ENCODE measurements at places on chromosomes 12 and 14. TPM values are rescaled to one million over a fixed set of nuclear protein-coding genes. Genes with fewer than 3 reads are reported as not detected.

Gene DDX51
- total RNA-seq = 38.2 TPM

GRCh38 chr14:45252366-45253069 lies 484 bp downstream of the MIS18BP1 start:
- DNase-seq = no peak
- H3K36me3 ChIP-seq = no peaks in the 10 kb centered on the region
- H3K27me3 ChIP-seq = no peaks in the 10 kb centered on the region
- H3K4me1 ChIP-seq = peaks cover 15% of the 10 kb centered on the region
- peak overlapping the region; percentile 91 for H3K27ac ChIP-seq

- H3K4me1 ChIP-seq = no peaks in the 10 kb centered on the region
- DNase-seq = no peak
- H3K27me3 ChIP-seq = no peaks in the 10 kb centered on the region
- peaks cover 5% of the 10 kb centered on the region for H3K36me3 ChIP-seq
- H3K27ac ChIP-seq = no peak overlapping the region
These were observed 767.2 kb downstream of the VRK1 start for GRCh38 chr14:97564334-97564733.

DNA sequence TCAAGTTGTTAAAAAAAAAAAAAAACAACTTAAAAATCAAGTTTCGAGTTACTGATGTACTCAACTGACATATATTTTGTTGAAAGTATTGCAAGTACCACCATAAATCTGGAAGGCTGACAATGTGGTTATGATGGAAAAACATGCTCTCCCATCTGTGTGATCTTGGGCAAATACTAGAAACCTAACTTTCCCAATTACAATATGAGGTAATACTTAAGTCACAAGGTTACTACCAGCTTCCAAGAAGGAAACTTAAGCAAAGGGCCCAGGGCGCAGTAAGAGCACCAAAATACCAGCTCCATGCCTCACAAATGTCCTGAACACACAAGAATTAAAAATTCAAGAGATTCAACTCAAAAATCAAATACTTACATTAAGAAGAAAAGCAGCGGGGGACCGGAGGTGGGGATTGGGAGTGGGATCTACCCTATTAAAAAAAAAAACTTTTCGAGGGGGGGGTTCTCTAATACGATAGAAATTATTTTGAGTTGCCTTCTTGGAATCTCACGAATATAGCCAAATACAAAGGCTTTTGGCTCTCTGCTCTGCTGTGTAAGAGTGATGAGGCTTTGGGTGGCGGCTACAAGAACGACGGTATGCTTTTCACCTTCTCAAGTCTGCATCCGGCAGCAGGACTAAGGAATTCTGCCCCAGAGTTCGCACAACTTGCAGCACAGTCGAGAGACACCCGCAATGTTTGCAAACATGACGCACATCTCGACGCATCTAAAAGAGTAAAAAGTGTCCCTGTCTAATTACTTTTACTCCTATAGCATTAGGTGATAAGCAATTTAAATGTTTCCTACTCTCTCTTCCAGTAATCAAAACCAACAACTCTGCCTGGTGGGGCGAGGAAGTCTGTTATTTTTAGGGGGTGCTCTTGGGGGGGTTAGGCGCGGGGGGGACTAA lies 1.1 kb downstream of the SAV1 start:
- H3K27ac ChIP-seq = peak overlapping the region; percentile 85
- peaks cover 8% of the 10 kb centered on the region for H3K36me3 ChIP-seq
- H3K4me1 ChIP-seq = peaks cover 13% of the 10 kb centered on the region
- no peaks in the 10 kb centered on the region for H3K27me3 ChIP-seq
- no peak overlapping the region for H3K4me3 ChIP-seq

- H3K4me1 ChIP-seq = peaks cover 7% of the 10 kb centered on the region
- no peak overlapping the region for H3K27ac ChIP-seq
- H3K36me3 ChIP-seq = peaks cover 3% of the 10 kb centered on the region
- no peak overlapping the region for H3K4me3 ChIP-seq
- H3K27me3 ChIP-seq = no peaks in the 10 kb centered on the region
- no peak for DNase-seq
These were observed 18.4 kb upstream of the MAP3K9 start for GRCh38 chr14:70827752-70828151.

DNA sequence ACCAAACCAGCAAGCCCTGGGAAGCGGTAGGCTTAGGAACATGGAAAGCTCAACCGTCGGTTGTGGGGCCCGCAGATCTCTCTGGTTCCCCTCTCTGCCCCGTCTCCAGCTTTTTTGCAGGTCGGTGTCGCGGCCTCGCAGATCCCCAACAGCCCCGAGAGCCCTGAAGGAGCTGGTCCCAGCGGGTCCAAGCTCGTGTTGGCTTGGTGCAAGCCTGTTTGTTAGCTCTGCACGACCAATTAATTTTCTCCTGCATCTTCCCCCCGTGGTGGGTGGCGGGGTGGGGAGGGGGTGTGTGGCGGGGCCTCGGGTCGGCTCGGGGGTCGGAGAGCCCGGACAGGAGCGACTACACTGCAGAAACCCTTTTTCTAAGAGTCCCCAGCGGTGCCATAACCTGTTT lies 449 bp upstream of the SLC24A4 start:
- H3K36me3 ChIP-seq = no peaks in the 10 kb centered on the region
- no peak for DNase-seq

DNA sequence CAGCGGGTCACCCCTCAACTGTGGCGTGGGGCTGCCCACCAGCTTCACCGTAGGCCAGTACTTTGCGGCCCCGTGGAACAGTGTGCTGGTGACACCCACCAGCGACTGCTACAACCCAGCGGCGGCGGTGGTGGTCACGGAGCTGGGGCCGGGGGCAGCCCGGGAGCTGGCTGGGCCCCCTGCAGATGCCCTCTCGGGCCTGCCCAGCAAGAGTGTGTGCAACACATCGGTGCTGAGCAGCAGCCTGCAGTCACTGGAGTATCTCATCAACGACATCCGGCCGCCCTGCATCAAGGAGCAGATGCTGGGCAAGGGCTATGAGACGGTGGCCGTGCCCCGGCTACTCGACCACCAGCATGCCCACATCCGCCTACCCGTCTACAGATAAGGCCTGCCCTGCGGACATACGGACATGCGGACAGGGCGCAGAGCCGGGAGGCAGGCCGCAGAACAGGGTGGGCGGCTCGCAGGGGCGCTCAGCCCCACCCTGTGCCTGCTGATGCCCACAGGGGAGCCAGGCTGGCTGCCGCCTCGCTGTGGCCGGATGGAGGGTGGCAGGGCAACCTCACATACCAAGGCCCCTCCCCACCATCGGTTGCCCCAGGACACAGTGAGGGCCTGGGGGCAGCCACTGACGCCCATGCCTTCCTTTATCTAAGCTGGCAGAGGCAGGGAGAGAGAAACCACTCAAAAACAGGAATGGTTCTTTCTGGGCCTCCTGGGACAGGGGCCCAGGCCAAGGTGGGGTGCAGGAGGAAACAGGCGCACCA lies 55.5 kb downstream of the FAM222A start:
- peak; percentile 7 for DNase-seq
- no peak overlapping the region for H3K27ac ChIP-seq
- no peaks in the 10 kb centered on the region for H3K4me1 ChIP-seq
- H3K4me3 ChIP-seq = no peak overlapping the region
- peaks cover 9% of the 10 kb centered on the region for H3K27me3 ChIP-seq

Gene MSI1
- total RNA-seq = not detected

GRCh38 chr12:49733219-49734017 lies 7.9 kb upstream of the TMBIM6 start:
- H3K27ac ChIP-seq = no peak overlapping the region
- H3K27me3 ChIP-seq = peaks cover 10% of the 10 kb centered on the region
- DNase-seq = no peak
- no peak overlapping the region for H3K4me3 ChIP-seq
- no peaks in the 10 kb centered on the region for H3K4me1 ChIP-seq
- H3K36me3 ChIP-seq = peaks cover 5% of the 10 kb centered on the region

Gene SMCO2
- not detected for total RNA-seq

DNA sequence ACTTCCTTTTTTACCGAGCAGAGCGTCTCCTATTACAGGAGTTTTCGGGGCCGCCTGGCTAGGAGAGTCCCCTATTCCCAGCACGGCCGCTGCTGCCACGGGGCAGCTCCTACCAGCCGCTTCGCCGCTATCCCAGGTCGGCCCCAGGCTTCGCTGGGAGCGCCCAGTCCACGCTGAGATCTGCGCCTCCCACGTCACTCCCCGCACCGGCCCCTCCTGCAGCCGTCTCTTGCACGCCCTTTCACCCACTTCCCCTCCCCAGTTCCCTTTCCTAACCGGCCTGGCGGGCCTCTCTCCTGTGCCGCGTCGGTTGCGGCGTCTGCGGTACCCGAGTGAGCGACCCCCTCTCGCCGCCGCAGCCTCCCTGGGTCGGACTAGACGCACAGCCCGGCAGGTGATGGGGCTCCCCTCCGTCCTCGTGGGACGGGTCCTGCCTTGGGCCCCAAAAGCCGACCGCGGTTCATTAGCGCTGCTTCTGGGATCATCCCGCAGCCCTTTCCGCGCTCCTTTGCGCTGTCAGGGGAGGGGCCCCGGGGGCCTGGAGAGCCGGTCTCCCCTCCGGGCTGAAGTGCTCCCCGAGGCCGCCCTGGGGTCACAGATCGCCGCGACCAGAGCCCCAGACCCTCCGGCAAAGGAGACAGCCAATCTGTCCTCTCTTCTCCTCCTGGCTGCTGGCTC lies 1318.4 kb downstream of the TMEM121 start:
- peak; percentile 44 for DNase-seq
- H3K36me3 ChIP-seq = no peaks in the 10 kb centered on the region
- no peaks in the 10 kb centered on the region for H3K27me3 ChIP-seq
- H3K4me3 ChIP-seq = peak overlapping the region; percentile 98

GRCh38 chr12:21695986-21696385 lies 38.3 kb upstream of the LDHB start:
- no peaks in the 10 kb centered on the region for H3K27me3 ChIP-seq
- no peak overlapping the region for H3K4me3 ChIP-seq
- no peak for DNase-seq
- H3K27ac ChIP-seq = no peak overlapping the region
- no peaks in the 10 kb centered on the region for H3K36me3 ChIP-seq

Gene TEX52
- total RNA-seq = not detected

DNA sequence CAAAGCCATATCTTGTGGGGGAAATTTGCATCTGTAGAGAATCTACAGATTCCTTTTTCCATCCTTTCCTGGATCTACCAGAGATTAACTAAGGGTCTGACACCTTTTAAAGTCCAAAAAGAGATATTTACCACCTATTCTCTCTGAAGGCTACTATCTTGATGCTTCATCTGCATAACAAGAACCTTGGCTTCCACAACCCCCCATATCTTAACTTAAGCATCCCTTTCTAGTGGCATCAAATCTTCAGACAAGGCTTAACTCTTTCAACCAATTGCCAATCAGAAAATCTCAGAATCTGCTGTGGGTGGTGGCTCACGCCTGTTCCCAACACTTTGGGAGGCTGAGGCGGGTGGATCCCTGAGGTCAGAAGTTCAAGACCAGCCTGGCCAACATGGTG lies 74.3 kb upstream of the FICD start:
- no peak overlapping the region for H3K4me3 ChIP-seq
- peaks cover 2% of the 10 kb centered on the region for H3K4me1 ChIP-seq
- peaks cover 3% of the 10 kb centered on the region for H3K36me3 ChIP-seq
- H3K27ac ChIP-seq = no peak overlapping the region
- DNase-seq = no peak

DNA sequence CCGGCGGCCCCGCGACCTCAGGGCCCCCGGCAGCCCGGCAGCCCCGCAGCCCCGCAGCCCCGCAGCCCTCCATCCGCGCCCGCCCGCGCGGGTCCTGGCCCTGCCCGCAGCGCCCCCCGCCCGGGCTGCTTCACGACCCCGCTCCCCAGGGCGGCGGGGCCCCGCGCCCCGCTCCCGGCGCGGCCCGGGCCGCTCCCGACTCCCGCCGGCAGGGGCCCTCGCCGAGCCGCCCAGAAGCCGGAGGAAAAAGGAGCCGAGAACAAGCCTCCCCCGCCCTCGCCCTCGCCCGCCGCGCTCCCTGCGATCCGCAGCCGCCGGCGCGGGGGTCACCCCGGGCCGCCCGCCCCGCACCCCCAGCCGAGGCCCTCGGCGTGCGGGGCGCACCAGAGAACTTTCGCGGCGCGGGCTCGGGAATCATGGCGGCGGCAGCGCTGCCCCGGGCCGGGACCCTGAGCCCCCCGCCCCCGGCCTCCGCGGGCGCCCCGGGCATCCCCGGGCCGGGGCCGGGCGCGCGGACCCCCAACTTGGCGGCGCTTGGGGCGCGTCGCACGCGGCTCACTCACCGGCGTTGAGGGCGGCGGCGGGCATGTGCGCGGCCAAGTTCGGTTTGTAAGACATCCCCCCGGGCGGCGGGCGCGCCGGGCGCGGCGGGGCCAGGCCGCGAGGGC lies 521 bp downstream of the CDK2AP1 start:
- no peaks in the 10 kb centered on the region for H3K27me3 ChIP-seq
- no peak overlapping the region for H3K27ac ChIP-seq
- no peak overlapping the region for H3K4me3 ChIP-seq
- DNase-seq = peak; percentile 60
- peaks cover 7% of the 10 kb centered on the region for H3K4me1 ChIP-seq
- no peaks in the 10 kb centered on the region for H3K36me3 ChIP-seq

Measured in T-helper 17 cell (primary cell).